ENCODE measurements at places on chromosomes 13 and 19. TPM values are rescaled to one million over a fixed set of nuclear protein-coding genes. Genes with fewer than 3 reads are reported as not detected.

The CD33 gene
- 0.96 TPM for total RNA-seq

GRCh38 chr19:13401388-13401787 is 104.9 kb downstream of the CACNA1A start:
- no peak for DNase-seq
- no peaks in the 10 kb centered on the region for H3K27me3 ChIP-seq
- no peaks in the 10 kb centered on the region for H3K4me1 ChIP-seq
- no peak overlapping the region for H3K4me3 ChIP-seq
- H3K36me3 ChIP-seq = no peaks in the 10 kb centered on the region

The CDX2 gene
- total RNA-seq = not detected

DNA sequence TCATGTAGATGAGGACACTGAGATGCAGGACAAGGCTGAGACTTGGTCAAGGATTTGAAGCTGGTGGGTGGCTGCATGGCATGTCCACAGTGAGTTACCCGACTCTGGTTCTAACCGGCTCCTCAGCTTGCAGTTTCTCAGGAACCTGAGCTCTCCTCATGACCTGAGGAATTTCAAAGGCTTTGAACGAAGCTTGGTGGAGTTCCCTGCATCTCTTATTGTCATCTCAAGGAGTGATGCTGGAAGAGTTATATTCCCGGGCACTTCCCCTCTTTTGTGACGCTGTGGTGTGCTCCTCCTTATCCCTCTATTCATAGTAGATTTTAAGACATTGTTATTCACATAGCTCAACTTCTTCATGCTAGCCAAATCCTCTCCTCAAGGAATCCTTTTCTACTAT is 500.1 kb upstream of the HTR2A start:
- no peaks in the 10 kb centered on the region for H3K27me3 ChIP-seq
- H3K27ac ChIP-seq = no peak overlapping the region
- H3K4me3 ChIP-seq = no peak overlapping the region
- no peaks in the 10 kb centered on the region for H3K36me3 ChIP-seq

GRCh38 chr19:1247748-1248138 is 640 bp upstream of the MIDN start:
- peaks cover 12% of the 10 kb centered on the region for H3K36me3 ChIP-seq
- no peak overlapping the region for H3K4me3 ChIP-seq
- H3K27ac ChIP-seq = peak overlapping the region; percentile 70
- H3K4me1 ChIP-seq = peaks cover 13% of the 10 kb centered on the region
- no peaks in the 10 kb centered on the region for H3K27me3 ChIP-seq
- DNase-seq = no peak

DNA sequence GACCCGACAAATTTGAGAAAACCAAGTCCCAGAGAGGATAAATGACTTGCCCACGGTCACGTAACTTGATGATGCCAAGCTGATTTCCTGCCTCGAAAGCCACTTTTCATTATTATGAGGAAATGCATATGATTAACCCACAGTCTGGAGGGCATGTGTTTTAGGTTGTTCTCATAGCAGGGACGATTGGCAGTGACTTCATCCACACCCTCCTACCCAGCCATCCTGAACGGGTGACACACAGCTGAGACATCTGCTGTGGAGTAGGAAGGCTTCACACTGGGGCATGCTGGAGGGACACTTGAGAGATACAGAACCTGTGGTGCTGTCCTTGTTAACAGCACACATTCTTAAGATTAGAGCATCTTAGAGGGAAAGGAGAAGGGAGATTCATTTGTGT is 65.4 kb upstream of the WDFY2 start:
- no peak overlapping the region for H3K4me3 ChIP-seq
- peaks cover 5% of the 10 kb centered on the region for H3K27me3 ChIP-seq
- DNase-seq = no peak
- H3K4me1 ChIP-seq = peaks cover 24% of the 10 kb centered on the region

The LIM2 gene
- total RNA-seq = 0.23 TPM

DNA sequence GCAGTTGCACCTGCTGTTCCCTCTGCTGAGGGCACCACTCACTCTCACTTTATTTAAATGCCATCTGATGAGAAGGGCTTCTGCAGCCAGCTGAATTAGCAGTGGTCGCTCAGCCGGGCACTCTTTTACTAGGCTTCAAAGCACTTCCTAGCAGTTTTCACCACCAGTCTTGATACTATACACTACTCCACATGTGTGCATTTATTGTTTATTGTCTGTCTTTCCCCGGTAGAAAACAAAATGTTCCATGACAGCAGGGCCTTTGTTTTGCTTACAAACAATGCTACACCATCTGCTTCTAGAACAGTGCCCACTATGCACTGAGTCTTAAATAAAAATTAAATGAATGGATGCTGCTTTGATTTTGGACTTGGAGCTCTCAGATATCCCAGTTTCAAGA is 404.9 kb downstream of the FGF14 start:
- H3K4me1 ChIP-seq = no peaks in the 10 kb centered on the region
- no peak overlapping the region for H3K27ac ChIP-seq
- H3K36me3 ChIP-seq = no peaks in the 10 kb centered on the region
- H3K4me3 ChIP-seq = no peak overlapping the region
- DNase-seq = no peak

- H3K4me3 ChIP-seq = no peak overlapping the region
- DNase-seq = no peak
- peaks cover 20% of the 10 kb centered on the region for H3K4me1 ChIP-seq
- H3K36me3 ChIP-seq = peaks cover 5% of the 10 kb centered on the region
These were observed 9.5 kb downstream of the STK11 start for GRCh38 chr19:1214862-1215731.

- peaks cover 17% of the 10 kb centered on the region for H3K27me3 ChIP-seq
- H3K4me3 ChIP-seq = no peak overlapping the region
- no peak overlapping the region for H3K27ac ChIP-seq
- DNase-seq = no peak
- peaks cover 25% of the 10 kb centered on the region for H3K4me1 ChIP-seq
- H3K36me3 ChIP-seq = peaks cover 8% of the 10 kb centered on the region
These were observed 1.2 kb upstream of the ZNF579 start for GRCh38 chr19:55581823-55582223.

The TPTE2 gene
- not detected for total RNA-seq

- no peak overlapping the region for H3K27ac ChIP-seq
- H3K36me3 ChIP-seq = no peaks in the 10 kb centered on the region
- H3K27me3 ChIP-seq = no peaks in the 10 kb centered on the region
- no peaks in the 10 kb centered on the region for H3K4me1 ChIP-seq
These were observed 216.6 kb upstream of the SLC10A2 start for GRCh38 chr13:103282571-103283450.

DNA sequence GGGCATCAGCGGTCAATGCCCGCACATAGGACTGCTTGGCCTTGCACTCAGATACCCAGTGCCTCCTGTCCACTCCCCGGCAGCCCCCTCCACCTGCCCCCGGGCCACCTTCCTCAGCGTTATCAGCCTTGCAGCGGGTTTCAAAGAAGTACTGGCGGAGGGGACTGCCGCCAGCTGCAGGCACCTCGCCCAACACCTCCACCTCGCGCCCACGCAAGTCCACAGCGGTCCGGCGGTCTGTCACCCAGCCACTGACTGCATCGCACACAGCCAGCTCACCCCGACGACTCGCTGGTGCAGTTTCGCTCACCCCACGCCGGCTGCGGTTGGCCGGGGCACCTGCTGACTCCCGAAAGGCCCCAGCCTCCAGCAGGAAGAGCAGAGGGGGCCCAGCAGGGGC is 3.2 kb downstream of the NTF4 start:
- H3K36me3 ChIP-seq = no peaks in the 10 kb centered on the region
- H3K27ac ChIP-seq = no peak overlapping the region
- no peak for DNase-seq
- no peak overlapping the region for H3K4me3 ChIP-seq
- peaks cover 18% of the 10 kb centered on the region for H3K4me1 ChIP-seq

The COX7A1 gene
- not detected for total RNA-seq

The SYCN gene
- total RNA-seq = not detected

DNA sequence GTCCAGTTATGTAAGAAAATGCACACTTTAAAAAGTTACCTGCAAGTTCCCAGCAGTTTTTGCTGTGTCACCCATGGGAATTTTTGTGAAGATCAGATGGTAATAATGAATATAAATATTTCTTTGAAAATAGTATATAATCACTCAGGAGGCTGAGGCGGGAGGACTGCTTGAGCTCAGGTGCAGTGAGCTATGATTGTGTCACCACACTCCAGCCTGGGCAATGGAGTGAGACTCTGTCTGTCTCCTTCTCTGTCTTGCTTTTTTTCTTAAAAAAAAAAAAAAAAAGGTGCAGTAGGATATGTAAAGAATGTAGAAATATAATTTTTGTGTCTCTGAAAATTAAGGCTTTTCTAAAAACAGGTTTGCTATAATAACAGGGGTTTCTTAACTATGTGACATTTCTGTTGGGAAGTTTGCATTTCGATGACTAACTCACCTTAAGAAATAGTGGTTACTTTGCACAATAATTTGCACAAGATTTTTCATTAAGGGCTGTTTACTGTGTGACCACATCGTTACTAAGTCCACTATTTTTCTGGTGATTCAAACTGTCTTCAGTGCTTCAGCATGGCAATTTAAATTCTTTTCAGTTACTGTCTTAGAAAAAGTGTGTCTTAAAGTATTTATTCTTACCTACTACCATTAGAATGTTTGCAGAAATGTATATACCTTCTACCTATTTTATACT is 37.3 kb downstream of the DNAJC3 start:
- no peak overlapping the region for H3K27ac ChIP-seq
- H3K27me3 ChIP-seq = no peaks in the 10 kb centered on the region

The MAP4K1 gene
- total RNA-seq = 497 TPM

GRCh38 chr13:75326173-75327134 is 155.5 kb downstream of the TBC1D4 start:
- peak overlapping the region; percentile 87 for H3K27ac ChIP-seq
- peak; percentile 63 for DNase-seq
- H3K36me3 ChIP-seq = peaks cover 5% of the 10 kb centered on the region
- peaks cover 34% of the 10 kb centered on the region for H3K4me1 ChIP-seq
- H3K4me3 ChIP-seq = peak overlapping the region; percentile 79
- H3K27me3 ChIP-seq = peaks cover 2% of the 10 kb centered on the region

DNA sequence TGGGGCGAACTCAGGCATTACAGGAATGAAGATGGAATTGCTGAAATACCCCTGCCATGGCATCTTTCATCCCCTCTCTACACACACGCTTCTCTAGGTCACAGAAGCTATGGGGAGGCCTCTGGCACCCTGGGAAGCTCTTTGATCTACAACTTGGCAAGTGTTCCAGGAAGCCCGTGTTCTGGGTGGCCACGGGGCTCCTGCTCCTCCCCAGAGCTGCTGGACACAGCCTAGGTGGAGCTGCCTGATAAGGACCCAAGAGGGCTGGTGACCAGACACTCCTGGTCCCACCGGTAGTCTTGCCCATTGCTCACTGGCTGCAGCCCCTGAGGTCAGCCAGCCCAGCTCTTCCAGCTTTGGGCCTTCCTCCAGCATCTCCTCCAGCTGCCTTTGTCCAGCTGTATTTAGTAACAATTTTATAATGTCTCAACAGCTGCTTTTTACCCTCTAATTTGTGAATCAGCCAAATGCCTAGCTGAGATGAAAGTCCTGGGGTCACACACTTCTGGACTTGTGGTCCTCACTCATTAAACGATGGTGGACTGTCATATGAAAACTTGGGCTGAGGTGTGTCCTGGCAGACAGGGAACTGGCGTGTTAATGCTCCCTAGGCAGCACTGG is 72.8 kb upstream of the SPATA13 start:
- DNase-seq = no peak
- no peaks in the 10 kb centered on the region for H3K36me3 ChIP-seq
- H3K4me3 ChIP-seq = no peak overlapping the region
- H3K27me3 ChIP-seq = peaks cover 29% of the 10 kb centered on the region

The CBY2 gene
- total RNA-seq = not detected

The IQCN gene
- 2.2 TPM for total RNA-seq

GRCh38 chr13:23504180-23504579 is 66.0 kb upstream of the TNFRSF19 start:
- H3K27me3 ChIP-seq = peaks cover 16% of the 10 kb centered on the region
- DNase-seq = no peak
- H3K4me3 ChIP-seq = no peak overlapping the region
- H3K4me1 ChIP-seq = no peaks in the 10 kb centered on the region
- H3K27ac ChIP-seq = no peak overlapping the region
- H3K36me3 ChIP-seq = no peaks in the 10 kb centered on the region

GRCh38 chr13:44576351-44577235 is 463 bp upstream of the TSC22D1 start:
- H3K4me3 ChIP-seq = peak overlapping the region; percentile 86
- H3K27ac ChIP-seq = peak overlapping the region; percentile 87
- peaks cover 11% of the 10 kb centered on the region for H3K27me3 ChIP-seq
- peaks cover 11% of the 10 kb centered on the region for H3K36me3 ChIP-seq

- H3K4me1 ChIP-seq = no peaks in the 10 kb centered on the region
- no peak overlapping the region for H3K4me3 ChIP-seq
- H3K36me3 ChIP-seq = no peaks in the 10 kb centered on the region
- DNase-seq = no peak
- no peaks in the 10 kb centered on the region for H3K27me3 ChIP-seq
- no peak overlapping the region for H3K27ac ChIP-seq
These were observed 67.8 kb upstream of the SERTM1 start for GRCh38 chr13:36606060-36606459.

- no peaks in the 10 kb centered on the region for H3K4me1 ChIP-seq
- H3K27ac ChIP-seq = no peak overlapping the region
- no peak for DNase-seq
- H3K36me3 ChIP-seq = no peaks in the 10 kb centered on the region
- no peak overlapping the region for H3K4me3 ChIP-seq
These were observed 253.8 kb downstream of the SLITRK5 start for GRCh38 chr13:87925006-87925405.

- no peak overlapping the region for H3K27ac ChIP-seq
- DNase-seq = no peak
- H3K4me1 ChIP-seq = no peaks in the 10 kb centered on the region
- no peak overlapping the region for H3K4me3 ChIP-seq
- no peaks in the 10 kb centered on the region for H3K36me3 ChIP-seq
These were observed 549.2 kb upstream of the KLF12 start for GRCh38 chr13:74683411-74683810.

The ZNF586 gene
- 20.4 TPM for total RNA-seq

DNA sequence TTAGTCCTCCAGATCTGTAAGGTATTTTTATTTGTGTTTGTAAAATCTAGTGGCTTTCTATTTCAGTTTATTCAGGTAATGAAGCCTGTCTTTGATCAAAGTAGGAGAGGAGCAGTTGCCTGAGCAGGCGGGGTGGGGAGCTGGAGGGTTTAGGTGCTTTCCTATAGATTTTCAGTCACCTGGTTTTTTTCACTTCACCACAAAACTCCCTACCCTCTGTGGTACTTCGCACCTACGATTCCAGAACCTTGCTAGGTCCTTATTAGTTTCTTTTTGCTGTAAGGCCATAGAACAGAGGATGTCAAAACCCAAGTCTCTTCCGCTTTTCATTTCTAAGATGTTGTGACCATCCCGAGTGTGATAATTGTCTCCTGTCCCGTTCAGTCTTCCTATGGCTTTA is 26.6 kb downstream of the SLAIN1 start:
- no peak for DNase-seq
- H3K4me3 ChIP-seq = no peak overlapping the region
- peaks cover 48% of the 10 kb centered on the region for H3K4me1 ChIP-seq
- no peak overlapping the region for H3K27ac ChIP-seq

The TMEM86B gene
- total RNA-seq = 10.4 TPM

GRCh38 chr13:33123066-33123859 is 107.0 kb downstream of the KL start:
- no peak overlapping the region for H3K27ac ChIP-seq
- peaks cover 6% of the 10 kb centered on the region for H3K4me1 ChIP-seq
- H3K4me3 ChIP-seq = no peak overlapping the region
- no peaks in the 10 kb centered on the region for H3K27me3 ChIP-seq
- H3K36me3 ChIP-seq = no peaks in the 10 kb centered on the region

Measured in activated CD8-positive, alpha-beta memory T cell treated with anti-CD3 and anti-CD28 coated beads, Interleukin-2, amount 10 ng/mL, durations not matched to agents 7 days and 5 days (primary cell).